ENCODE measurements at places on chromosomes 12 and 14.

DNA sequence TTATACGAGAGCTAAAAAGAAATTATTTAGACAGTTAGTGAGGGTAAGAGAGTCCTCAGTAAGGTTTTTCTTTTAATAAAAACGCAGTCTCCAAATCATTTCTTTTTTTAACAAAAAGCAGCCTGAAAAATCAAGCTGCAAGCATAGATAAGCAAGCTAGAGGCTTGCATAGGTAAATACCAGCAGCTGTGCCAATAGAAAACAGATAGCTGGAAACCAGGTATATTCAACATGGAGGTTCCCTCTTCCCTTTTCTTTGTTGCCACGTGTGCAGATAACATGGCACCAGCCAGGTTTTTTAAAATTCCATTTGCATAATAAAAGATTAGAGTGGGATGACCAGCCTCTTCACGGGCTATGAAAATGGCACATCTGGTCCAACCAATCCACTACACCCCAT, 6.1 kb upstream of the PRKAB1 start:
- DNase-seq = no peak

DNA sequence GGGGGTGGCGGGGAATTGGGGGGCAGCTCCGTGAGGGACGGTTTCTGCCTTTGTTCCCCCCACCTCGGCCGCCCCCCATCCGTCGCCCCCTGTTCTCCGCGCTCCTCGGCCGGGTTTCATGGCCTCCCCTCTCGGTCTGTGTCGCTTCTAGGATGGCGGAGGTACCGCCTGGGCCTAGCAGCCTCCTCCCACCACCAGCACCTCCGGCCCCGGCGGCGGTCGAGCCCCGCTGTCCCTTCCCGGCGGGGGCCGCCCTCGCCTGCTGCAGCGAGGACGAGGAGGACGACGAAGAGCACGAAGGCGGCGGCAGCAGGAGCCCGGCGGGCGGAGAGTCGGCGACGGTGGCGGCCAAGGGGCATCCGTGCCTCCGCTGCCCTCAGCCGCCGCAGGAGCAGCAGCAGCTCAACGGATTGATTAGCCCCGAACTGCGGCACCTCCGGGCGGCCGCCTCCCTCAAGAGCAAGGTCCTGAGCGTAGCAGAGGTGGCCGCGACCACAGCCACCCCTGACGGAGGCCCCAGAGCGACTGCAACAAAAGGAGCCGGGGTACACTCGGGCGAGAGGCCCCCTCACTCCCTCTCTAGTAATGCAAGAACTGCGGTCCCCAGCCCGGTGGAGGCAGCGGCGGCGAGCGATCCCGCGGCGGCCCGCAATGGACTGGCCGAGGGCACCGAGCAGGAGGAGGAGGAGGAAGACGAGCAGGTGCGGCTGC, 575 bp downstream of the NAA30 start:
- DNase-seq = peak; percentile 70

DNA sequence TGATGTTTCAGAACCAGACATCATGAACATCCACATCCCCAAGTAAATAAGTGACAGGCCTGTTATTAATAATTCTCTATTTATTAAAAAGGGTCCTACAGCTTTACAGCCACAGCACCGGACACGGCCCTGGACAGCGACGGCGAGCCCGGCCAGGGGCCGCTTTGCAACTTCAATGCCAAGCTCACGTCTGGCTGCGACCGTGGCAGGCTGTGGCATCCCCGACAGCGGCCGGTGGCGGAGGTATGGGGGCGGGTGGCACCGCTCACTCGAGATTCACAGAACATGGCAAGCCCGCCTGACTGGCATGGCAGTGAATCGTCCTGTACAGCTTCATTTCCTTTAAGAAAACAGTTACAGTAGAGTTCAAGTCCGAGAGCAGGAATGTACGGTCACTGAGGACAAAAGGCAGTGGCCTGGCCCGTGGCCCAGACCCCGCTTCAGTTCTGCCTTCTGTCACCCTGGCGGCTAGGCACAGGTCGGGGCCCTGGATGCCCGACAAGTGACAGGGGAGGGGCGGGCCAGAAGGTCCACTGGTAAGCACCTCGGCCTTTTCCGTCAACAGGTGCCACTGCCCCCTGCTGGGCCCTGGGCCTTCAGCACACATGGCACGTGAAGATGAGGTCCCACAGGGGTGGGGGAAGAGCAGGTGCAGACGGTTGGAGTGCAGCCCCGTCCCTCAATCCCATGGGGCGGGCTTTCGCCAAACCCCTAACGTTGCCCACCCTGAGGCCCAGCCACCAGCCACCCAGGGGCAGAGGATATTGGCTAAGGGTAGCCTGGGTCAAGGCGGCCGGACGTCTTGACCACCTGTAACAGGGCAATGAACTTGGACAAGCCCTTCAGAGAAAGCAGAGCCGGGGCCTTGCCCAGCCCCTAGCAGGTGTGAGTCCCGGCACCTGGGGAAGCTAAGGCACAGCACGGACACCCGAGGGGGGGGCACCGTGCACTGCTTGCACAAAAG, 30.3 kb downstream of the HIP1R start:
- no peak for DNase-seq

- DNase-seq = no peak
Measured at GRCh38 chr12:42426746-42427145, 100.8 kb downstream of the PPHLN1 start.

- no peak for DNase-seq
Measured at GRCh38 chr12:89192429-89192828, 159.9 kb downstream of the DUSP6 start.

GRCh38 chr14:80483331-80483730, 272.0 kb upstream of the DIO2 start:
- no peak for DNase-seq

GRCh38 chr14:34629344-34629656, 648 bp downstream of the SNX6 start:
- DNase-seq = no peak

DNA sequence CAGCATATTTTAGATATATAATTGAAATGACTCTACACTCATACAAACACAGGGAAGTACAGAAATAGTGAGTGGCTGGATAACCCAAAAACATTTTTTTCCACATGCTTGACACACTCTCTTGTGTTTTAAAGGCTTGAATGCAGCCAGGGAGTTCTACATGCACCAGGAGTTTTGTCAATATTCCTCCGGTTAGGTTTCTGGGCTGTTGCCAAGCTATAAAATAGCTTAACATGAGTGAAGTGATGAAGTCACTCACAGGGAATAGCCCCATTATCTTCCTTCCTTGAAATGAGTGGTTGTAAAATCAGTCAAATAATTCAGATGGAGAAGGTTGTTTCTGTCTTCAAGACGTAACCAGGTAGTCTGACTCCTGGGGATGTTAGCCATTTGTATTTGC, 582.7 kb downstream of the SLC6A15 start:
- DNase-seq = no peak

DNA sequence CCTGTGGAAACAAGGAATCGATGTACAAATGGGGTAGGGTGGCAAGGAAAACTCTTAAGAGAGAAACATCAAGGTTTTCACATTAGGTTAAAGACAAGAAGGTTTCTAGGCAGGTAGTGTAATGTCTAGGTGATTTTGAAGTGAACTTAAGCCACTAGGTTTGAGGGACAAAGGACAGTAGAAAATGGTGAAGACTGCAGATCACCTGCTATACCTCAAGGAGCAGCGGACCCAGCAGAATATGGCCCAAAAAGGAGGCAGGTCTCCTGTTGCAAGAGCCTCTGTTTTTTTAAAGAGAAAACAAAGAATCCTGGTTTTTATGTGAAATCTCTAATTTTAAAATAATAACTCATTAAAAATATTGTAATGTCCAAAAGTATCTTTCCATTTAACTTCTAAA, 178.1 kb downstream of the ACSS3 start:
- DNase-seq = no peak

- peak; percentile 76 for DNase-seq
Measured at GRCh38 chr14:67694791-67695393, 672 bp downstream of the RDH11 start.

DNA sequence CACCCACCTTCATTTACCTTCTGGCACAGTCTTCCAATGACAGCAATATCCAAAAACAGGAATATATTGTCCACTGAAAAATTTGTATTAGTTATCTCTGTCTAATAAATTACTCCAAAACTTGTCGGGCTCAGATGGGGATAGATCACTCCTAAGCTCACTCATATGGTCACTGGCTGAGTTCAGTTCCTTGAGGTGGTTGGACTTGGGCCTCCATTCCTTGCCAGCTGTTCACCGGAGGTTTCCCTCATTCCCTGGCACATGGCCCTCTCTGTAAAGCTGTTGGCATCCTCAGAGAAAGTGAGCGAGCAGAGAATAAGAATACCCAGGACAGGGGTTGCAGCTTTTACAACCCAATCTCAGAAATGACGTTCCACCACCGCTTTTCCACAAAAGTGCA, 81.5 kb downstream of the TMTC1 start:
- no peak for DNase-seq

- DNase-seq = no peak
Measured at GRCh38 chr14:61866932-61867920, 105.0 kb downstream of the SNAPC1 start.

DNA sequence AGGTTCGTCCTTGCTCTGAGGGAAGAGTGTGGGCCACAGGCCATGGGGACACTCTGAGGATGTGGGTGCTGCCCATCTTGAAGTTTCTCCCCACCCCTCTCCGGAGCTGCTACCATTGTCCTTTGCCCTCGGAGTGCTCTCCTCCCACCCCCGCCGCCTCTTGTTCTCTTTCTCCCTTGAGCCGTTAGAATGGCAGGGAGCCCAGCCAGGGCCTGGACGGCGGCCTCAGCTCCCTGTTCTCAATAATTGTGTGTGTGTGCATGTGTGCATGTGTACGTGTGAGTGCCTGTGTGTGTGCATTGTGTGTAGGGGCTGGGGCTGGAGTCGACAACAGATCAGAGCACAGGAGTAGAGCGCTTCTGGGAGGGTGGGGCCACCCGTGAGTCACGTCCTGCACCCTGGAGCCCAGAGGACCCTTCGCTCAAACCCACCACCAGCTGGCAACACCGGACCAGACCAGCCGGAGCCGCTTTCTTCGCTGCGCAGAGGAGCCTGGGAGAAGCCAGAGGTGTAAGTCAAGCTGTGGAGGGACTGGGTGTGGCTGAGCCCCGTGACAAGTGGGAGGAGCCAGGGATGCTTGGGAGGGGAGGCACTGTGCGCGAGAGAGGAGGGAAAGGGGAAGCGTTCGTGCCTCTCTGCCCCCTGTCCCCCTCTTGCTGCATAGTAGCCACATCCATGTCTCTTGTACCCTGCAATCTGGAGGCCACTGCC, 25.9 kb upstream of the KCNA5 start:
- DNase-seq = no peak

DNA sequence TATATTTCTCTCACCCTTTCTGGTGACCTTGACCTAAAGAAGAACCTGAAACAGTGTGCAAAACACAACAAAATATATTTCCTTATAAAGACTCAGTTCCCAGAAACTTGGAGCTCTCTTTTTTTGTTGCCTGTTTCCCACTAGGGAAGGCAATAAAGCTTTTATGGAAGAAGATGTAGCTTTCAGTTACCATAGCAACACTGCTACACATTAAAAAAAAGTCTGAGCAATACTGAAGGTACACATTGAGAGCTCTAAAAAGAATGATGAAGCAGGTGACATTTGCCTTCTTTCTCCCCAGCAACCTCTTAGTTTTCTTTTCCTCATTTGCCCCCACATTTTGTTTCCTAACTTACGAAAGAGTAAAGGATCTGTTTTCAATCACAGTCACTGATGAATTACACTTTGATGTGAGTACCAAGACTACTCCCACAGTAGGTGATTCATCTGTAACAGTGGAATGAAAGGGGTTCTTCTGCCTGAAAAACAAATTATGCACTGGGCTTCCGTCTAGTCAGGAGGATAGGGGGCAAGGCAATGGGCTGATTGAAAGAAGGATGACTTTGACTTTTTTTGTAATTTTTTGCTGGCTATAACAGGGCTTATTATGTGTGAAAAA, 1.1 kb upstream of the CATSPERB start:
- no peak for DNase-seq

GRCh38 chr12:51081421-51081820, 2.0 kb downstream of the CSRNP2 start:
- no peak for DNase-seq

DNA sequence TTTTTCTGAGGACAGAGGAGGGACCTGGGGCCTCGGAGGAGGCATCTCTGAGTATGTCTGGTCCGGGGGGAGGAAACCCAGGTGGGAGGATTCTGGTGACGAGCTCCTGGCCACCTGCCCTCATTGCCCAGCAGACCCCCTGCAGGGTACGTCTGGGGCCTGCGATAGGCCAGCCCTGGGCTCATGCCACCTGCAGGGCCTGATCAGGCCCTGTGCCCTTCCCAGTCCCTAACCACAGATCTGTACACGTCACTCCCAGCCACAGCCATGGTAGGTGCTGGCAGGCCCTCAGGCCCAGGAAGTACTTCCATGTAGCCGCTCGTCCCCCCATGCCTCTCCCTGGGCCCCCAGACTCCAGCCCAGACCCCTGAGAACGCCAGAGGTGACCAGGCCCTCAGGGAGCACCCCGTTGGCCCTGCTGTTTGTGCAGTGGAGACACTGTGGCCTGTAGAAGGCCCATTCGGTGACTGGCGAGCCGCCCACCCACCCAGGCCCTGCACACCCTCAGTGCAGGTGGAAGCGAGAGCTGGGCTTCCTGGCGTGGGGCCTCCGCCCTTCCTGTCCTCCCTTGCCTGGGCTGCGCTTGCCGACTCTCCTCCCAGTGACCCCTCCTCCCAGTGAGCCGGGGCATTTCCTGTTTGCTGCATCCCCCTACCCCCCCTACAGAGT, 5.7 kb downstream of the INF2 start:
- DNase-seq = peak; percentile 63

- no peak for DNase-seq
Measured at GRCh38 chr12:31687101-31687527, 27.6 kb downstream of the ETFBKMT start.

GRCh38 chr12:25558586-25558985, 5.5 kb upstream of the LMNTD1 start:
- no peak for DNase-seq

DNA sequence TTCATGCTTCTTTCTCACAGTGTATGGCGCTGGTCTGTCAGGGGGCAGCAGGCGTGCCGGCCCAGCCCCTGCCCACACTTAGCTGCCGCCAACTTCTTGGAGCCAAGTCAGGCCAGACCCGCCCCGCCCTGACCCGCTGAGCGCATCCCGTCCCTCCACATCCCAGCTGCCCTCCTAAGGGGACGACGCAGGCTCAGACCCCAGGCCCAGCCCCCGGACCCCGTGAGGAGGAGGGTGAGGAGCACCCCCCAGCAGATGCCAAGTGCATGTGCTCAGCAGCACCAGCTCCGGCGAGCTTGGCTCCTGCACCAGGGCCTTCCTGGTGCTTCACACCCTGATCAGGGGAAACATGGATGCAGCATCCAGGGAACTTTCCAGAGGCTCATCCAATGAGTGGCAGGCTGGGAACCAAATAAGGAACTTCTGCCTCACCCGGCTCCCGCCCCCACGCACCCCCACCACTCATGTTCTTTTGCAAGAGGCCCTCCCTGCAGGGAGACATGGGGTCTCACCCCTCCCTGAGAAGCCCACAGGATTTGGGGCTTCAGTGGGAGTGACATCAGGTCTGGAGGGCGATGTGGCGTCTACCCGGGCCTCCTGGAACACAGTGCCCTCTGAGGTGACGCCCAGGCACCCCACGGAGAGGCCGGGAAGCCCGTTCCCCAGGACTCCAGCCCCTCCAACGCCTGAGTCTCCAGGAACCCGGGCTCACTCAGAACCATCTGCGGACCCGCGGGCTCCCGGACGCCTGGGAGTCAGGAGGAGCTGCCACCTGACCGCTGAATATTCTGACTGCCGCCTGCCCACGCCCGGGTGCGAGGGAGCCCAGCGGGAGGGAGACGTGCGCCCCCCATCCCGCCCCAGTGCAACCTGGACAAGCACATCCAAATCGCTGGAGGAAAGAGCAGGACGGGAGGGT, 70.0 kb upstream of the GALNT9 start:
- no peak for DNase-seq

GRCh38 chr12:42163913-42164312, 19.2 kb upstream of the GXYLT1 start:
- DNase-seq = no peak
